ENCODE measurements at places on chromosomes 6 and 20.

- H3K36me3 ChIP-seq: no peaks in the 10 kb centered on the region
- H3K27me3 ChIP-seq: no peaks in the 10 kb centered on the region
- DNase-seq: no peak
- no peak overlapping the region for H3K27ac ChIP-seq
- H3K4me3 ChIP-seq: no peak overlapping the region
- H3K4me1 ChIP-seq: no peaks in the 10 kb centered on the region
These were observed 17.9 kb upstream of the MICB start for GRCh38 chr6:31479933-31480535.

DNA sequence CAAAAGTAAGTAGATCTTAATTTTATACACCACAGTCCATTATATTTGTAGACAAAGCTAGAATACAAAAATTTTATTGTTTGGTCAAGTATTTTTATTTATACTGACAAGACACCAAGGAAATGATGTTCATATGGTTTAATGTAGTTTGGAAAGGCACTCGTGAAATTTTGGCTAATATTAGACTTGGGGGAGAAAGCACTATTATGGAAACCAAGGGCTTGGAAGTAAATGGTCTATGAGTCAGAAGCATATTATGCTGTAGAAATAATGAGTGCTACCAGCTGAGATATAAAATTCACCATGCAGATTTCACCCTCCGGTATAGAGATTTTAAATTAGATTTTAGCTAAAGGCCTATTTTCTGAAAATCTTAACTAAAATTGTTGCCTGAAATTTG lies 233.6 kb downstream of the KCNQ5 start:
- no peaks in the 10 kb centered on the region for H3K4me1 ChIP-seq
- no peak overlapping the region for H3K27ac ChIP-seq
- no peaks in the 10 kb centered on the region for H3K27me3 ChIP-seq
- no peak overlapping the region for H3K4me3 ChIP-seq

DNA sequence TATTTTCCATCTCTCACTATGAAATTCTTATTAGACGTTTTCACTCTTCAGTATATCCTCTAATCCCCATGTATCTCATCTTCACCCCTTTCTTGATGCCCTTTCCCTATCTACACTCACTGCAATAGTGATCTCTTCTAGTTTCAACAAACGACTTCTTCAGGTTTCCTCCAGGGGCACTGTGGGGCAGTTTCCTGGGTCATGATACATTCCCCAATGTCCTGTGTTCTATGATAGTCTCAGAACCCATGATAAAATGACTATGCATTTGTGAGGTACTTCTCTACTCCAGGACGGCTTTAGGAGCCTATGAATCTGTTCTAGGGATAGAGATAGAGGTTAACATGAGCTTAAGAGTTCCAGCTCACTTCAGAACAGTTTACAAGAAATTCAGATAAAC lies 183.3 kb downstream of the FOXC1 start:
- DNase-seq: no peak
- H3K4me1 ChIP-seq: peaks cover 4% of the 10 kb centered on the region
- H3K4me3 ChIP-seq: no peak overlapping the region
- no peaks in the 10 kb centered on the region for H3K36me3 ChIP-seq
- H3K27me3 ChIP-seq: no peaks in the 10 kb centered on the region
- no peak overlapping the region for H3K27ac ChIP-seq

DNA sequence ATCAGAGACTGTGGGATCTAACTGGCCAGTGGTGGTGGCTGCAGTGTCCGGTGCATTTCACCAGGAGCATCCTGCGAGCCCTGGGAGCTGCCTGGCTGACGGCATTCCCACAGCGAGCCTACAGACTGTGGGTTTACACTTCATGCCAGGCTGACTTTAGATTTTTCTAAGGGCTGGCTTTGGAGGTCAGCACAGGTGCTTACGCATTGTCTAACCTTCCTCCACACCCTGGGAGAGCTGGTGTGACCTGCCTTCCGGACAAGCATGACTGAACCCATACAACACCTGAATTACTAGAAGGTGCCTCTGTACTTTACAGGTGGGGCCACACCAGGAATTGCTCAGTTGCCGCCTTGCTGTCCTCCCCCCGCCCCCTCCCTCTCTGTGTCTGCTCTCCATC lies 96.2 kb downstream of the RREB1 start:
- H3K36me3 ChIP-seq: peaks cover 26% of the 10 kb centered on the region
- no peak overlapping the region for H3K4me3 ChIP-seq
- no peak overlapping the region for H3K27ac ChIP-seq
- H3K4me1 ChIP-seq: peaks cover 9% of the 10 kb centered on the region

DNA sequence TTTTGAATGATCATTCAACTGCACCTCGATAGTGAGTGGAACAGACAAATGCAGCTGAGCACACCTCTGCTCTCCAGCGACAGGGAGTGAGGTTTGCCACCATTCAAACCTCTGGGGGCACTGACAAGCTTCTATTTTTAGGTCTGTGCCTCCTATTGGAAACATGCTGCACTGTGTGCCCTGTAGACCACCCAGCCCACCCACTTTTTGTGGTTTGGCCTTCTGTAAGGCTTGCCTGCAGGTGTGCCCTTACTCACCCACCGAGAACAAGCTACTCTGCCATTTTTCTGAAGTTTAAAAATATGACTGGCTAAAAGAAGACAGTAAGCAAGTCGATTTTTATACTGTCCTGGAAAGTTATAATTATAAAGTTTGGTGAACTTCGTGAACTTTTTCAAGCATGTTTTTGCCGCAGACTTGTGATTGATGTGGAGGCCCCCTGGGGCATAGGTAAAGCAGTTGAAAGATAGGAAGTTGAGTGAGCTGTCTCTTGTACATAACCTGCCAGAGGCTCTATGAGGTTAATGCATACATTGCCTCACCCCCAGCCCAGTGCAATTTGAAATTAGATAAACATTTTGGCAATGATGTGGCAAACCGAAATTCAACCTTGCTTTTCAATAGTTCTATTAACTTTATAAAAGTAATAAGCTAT lies 53.8 kb downstream of the ADGRG6 start:
- H3K27me3 ChIP-seq: no peaks in the 10 kb centered on the region
- H3K4me3 ChIP-seq: no peak overlapping the region
- no peaks in the 10 kb centered on the region for H3K36me3 ChIP-seq
- DNase-seq: no peak
- H3K27ac ChIP-seq: no peak overlapping the region

DNA sequence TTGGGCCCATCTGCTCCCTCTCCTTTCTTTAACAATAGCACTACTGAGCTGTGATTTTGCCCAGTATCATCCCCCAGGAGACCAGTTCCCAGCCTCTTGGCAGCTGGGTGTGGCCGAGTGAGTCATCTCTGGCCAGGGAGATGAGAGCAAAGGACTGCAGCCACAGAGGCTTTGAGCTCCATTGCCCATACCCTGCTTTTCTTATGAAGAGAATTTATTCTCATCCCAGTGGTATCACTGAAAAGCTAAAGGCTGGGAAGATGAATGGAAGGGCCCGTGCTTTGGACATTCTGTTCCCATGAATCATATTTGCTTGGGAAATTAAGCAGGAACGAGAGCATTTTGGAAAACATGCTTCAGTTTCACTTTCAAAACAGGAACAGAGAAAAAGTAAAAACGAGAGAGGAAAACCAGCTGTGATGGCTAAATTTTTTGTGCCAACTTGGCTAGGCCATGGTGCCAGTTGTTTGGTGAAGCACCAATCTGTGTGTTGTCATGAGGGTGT lies 14.9 kb downstream of the CST3 start:
- peaks cover 2% of the 10 kb centered on the region for H3K4me1 ChIP-seq
- H3K36me3 ChIP-seq: no peaks in the 10 kb centered on the region
- no peak overlapping the region for H3K27ac ChIP-seq
- no peak for DNase-seq
- H3K27me3 ChIP-seq: no peaks in the 10 kb centered on the region
- H3K4me3 ChIP-seq: no peak overlapping the region

DNA sequence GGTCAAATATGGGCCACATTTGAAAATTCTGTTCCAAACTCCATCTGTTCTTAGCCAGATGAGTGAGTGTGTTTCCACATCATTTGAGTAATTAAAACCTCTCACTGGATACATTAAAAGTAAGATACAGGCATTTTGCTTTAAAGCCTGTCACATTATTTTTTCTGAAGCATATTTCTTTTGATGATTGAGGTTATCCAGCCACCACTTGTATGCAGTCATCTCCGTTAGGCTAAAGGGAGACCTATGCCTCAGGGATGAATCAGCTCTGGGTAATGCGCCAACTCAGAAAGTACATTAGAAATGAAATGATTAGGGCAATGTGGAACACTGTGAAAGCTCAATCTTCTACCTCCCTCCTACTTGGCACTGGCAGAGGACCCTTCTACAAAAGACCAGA lies 90.7 kb downstream of the SNAP25 start:
- H3K27ac ChIP-seq: no peak overlapping the region
- H3K4me3 ChIP-seq: no peak overlapping the region
- DNase-seq: no peak
- H3K36me3 ChIP-seq: peaks cover 2% of the 10 kb centered on the region
- peaks cover 67% of the 10 kb centered on the region for H3K27me3 ChIP-seq
- peaks cover 23% of the 10 kb centered on the region for H3K4me1 ChIP-seq

GRCh38 chr6:16725145-16725864 lies 36.0 kb downstream of the ATXN1 start:
- H3K4me3 ChIP-seq: no peak overlapping the region
- no peak overlapping the region for H3K27ac ChIP-seq
- H3K36me3 ChIP-seq: peaks cover 26% of the 10 kb centered on the region

- no peak for DNase-seq
- H3K27me3 ChIP-seq: no peaks in the 10 kb centered on the region
- peak overlapping the region; percentile 99 for H3K4me3 ChIP-seq
- H3K4me1 ChIP-seq: peaks cover 57% of the 10 kb centered on the region
These were observed 31.9 kb upstream of the SYNCRIP start for GRCh38 chr6:85674604-85675003.

DNA sequence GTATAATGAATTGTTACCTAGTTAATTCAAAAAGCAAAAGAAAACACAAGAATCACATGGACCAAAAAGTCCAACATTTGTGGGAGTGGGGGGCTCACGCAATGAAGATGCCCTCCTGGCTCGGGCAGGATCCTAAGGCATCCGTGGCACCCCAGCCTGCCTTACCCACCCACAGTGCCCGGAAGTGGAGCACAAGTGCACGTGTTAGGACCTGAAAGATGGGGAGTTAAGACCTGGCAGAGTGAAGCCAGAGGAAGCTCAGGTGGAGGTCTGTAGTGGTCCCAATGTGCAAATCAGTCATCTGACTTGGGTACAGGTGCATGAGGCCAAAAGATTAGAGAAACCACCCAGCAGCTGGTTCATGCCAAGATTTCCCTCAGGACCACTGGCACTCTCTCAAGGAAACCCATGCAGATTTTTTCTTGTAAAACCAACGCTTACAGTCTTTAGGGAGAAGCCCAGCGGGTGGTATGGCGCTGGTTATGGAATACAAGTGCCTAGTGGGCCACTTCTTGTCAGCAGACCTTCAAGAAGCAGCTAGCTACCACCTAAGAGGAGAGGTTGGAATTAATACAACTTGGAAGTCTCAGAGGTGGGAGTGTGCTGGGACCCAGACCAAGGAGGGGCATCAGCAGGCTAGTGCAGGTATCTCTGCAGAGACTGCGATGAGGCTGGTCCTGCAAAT lies 42.1 kb downstream of the BFSP1 start:
- H3K4me1 ChIP-seq: no peaks in the 10 kb centered on the region
- no peak for DNase-seq
- peaks cover 5% of the 10 kb centered on the region for H3K27me3 ChIP-seq
- no peak overlapping the region for H3K27ac ChIP-seq
- no peaks in the 10 kb centered on the region for H3K36me3 ChIP-seq

GRCh38 chr6:21180155-21180554 lies 413.4 kb upstream of the SOX4 start:
- DNase-seq: peak; percentile 22
- no peak overlapping the region for H3K27ac ChIP-seq
- H3K4me3 ChIP-seq: no peak overlapping the region

DNA sequence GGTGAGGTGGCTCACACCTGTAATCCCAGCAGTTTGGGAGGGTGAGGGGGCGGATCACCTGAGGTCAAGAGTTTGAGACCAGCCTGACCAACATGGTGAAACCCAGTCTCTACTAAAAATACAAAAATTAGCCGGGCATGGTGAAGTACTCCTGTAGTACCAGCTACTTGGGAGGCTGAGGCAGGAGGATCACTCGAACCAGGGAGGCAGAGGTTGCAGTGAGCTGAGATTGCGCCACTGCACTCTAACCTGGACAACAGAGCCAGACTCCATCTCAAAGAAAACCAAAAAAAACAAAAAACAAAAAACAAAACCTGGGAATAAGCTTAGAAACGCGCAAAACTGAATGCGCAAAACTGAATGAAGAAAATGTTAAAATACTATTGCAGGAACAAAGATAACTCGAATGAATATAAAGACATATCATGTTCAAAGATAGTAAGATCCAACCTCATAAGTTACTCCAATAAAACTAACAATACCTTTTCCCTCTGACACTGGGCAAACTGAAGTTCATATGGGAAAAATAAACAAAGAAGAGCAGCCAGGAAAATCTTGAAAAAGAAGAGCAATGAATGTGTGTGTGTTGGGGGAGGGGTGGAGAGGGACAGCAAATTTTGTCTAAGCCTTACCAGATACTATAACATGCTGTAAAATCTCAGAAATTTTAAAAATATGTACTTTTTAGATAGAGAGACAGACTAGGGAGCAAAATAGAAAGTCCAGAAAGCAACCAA lies 101.0 kb upstream of the BEND3 start:
- H3K4me3 ChIP-seq: no peak overlapping the region

GRCh38 chr6:107318100-107318736 lies 141.1 kb downstream of the PDSS2 start:
- H3K27me3 ChIP-seq: no peaks in the 10 kb centered on the region
- peak; percentile 15 for DNase-seq
- H3K36me3 ChIP-seq: no peaks in the 10 kb centered on the region
- H3K27ac ChIP-seq: no peak overlapping the region

DNA sequence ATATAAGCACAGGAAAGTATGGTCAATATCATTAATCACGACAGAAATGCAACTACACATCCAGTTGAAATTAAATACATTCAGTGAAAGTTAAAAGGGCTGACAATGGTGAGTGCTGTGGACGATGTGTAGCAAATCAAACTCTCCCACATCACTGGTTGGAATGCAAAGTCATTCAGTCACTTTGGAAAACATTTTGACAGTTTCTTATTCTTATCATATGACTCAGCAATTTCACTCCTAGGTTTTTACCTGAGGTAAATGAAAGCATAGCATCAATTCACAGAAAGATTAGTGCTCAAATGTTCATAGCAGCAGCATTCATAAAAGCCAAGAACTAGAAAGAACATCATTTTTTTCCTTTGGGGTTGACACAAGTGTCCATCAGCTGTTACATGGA lies 28.6 kb upstream of the SAMD5 start:
- H3K36me3 ChIP-seq: no peaks in the 10 kb centered on the region
- no peak overlapping the region for H3K27ac ChIP-seq
- no peaks in the 10 kb centered on the region for H3K4me1 ChIP-seq
- H3K4me3 ChIP-seq: no peak overlapping the region
- DNase-seq: no peak
